ENCODE measurements at places on chromosomes 3 and 15.

- no peak for DNase-seq
These were observed 410.1 kb upstream of the DPH6 start for GRCh38 chr15:35956056-35956455.

DNA sequence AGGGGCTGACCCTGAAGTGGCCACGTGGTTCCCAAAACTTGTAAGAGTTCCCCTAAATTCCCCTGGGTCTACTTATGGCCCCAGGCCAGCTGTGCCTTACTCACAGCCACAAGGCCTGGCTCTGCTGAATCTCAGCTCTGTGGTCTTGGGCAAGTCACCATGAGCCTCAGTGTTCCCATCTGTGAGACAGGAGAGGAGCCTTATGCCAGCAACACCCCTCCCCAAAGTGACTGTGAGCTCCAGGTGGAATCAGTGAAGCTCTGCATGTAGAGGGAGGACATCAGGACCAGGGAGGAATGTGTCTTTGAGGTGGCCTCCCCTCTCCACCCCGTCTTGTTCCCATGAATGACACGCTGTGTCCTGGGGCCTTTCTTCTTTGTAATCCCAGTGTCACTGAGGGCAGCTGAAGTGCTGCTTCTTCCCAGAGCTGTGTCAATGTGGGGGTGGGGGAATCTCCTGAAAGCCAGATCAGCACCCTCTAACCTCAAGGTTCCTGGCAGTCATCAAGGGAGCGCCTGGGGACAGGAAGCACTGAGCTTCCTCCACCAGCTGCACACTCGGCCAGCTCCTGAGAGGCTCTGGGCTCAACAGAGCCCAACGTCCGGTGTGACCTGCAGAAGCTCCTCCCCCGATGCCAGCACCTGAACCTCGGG, 258.9 kb downstream of the UACA start:
- DNase-seq = peak; percentile 49

- no peak for DNase-seq
These were observed 160.4 kb upstream of the KCNH8 start for GRCh38 chr3:18987862-18988447.

DNA sequence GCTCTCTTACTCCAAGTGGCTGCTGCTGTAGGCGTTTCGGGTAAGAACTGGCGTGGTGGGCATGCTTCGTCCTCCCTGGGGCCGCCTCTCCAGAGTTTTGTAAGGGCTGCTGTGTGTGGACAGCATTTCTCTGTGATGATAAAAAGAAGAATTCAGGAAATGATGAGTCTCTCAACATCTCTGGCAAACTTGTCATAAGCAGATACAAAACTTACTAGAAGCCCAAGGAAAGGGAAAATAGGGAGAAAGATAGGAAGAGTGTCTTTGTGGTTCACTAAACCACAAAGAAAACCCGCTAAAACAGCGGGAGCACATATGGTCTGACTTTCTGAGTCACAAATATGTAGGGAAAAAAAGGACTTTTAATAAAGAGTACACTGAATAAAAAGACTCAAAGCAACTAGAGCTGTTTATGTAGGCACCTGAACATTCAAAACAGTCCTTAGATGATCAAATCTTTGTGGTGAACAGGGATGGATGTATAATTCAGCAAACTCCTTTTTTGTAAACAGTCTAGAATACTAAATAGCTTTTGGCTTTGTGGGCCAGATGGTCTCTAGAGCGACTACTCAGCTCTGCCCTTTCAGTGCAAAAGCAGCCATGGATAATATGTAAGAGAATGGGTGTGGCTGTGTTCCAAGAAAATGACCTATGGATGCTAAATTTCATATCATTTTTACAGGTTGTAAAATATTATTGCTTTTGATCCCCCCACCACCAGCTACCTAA, 60.4 kb upstream of the LMOD3 start:
- DNase-seq = no peak

- no peak for DNase-seq
These were observed 149.4 kb downstream of the LPP start for GRCh38 chr3:188303286-188303799.

GRCh38 chr3:66019896-66020295, 18.8 kb downstream of the MAGI1 start:
- DNase-seq = no peak

DNA sequence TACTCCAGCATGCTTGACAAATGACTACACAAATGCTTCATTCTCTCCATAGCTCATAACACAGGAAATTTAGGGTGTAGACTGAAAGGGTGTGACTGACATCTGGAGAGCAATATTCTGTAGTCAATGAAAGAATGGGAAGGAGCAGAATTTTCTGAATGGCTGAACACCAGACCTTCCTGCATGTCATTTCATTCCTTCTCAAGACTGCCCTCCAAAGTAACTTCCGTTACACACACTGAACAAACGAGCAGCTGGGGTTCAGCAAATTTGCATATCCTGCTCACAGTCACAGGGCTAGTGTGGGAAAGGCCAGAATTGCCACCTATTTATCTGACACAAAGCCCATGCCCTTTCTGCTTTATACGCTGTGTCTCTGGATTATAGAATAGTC, 325.0 kb upstream of the CFAP20DC start:
- no peak for DNase-seq

GRCh38 chr15:68289057-68289456, 11.5 kb downstream of the FEM1B start:
- no peak for DNase-seq

DNA sequence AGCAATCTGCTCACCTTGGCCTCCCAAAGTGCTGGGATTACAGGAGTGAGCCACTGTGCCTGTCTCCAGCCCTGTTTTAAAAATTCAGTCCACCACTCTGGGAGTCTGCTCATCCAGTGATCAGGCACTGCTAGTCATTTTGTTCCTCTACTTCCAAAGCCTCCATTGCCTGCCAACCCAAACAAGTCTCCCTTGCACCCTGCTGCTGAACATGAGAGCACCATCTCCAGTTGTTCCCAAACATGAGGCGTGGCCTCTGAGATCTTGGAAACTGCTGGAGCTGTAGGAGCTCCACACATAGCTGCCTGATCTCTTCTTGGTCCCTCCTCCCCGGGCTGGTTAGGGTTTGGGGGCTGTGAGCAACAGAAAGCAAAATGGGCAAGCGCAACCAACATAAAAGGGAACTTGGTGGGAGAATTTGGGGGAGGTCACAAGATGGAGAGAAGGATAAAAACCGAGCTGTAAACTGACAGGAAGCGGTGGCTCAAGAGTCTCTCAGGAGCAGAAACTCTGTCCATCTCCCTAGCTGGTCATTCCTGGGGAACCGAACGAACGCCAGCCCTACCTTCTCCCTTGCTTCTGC, 49.6 kb upstream of the TLE3 start:
- no peak for DNase-seq

DNA sequence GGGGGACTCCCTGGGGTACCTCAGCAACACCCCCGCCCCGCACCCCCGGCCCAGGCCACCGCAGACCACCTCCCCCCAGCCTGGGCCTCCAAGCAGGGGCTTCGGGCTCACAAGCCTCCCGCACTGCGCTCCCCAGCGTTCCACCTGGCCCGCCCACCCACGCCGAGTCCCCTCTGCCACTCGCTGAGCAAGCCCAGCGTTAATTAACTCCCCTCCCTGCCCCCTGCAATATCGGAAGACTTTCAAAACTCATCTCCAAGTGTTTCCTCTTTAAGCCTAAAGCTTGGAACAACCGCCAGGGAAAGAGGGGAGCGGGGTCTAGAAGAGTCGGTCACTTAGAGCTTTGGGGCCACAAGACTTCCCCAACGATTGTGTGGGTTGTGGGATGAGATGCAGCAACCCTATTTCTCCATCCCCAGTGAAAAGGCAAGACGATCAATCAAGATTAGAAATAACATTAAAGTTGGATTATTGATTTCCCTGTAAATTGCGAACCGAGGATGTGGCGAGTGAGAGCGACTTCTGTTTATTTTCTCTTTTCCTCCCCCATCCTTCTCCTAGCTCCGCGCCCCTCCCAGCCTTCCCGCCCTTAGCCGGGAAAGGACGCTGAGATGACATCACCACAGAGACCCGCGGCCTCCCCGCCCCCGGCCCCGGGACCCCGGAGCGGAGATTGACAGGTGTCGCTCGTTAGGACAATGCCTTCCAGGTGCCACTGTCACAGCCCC, 30.2 kb downstream of the NR2F2 start:
- no peak for DNase-seq

GRCh38 chr3:110568246-110568645, 503.4 kb upstream of the NECTIN3 start:
- no peak for DNase-seq

- DNase-seq = no peak
These were observed 105.6 kb upstream of the LRRN1 start for GRCh38 chr3:3693593-3693992.

DNA sequence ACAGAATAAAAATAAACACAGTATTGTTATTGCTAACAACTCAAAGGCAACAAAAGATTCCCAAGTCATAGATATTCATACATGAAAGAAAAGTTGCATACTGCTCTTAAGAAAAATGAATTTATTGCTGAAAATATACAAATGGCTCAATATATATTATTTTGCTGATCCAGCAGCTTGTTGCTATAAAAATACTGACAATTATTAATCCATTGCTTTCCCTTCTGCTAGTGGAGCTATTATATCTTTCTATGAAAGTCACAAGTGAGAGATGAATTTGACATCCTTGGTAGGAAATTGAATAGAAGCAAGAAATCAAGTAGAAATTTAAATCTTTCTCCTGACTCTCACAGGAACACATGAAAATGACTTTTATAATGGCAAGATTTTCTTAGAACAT, 179.2 kb upstream of the MBNL1 start:
- DNase-seq = no peak

GRCh38 chr3:64563751-64564150, 124.0 kb downstream of the ADAMTS9 start:
- DNase-seq = no peak

DNA sequence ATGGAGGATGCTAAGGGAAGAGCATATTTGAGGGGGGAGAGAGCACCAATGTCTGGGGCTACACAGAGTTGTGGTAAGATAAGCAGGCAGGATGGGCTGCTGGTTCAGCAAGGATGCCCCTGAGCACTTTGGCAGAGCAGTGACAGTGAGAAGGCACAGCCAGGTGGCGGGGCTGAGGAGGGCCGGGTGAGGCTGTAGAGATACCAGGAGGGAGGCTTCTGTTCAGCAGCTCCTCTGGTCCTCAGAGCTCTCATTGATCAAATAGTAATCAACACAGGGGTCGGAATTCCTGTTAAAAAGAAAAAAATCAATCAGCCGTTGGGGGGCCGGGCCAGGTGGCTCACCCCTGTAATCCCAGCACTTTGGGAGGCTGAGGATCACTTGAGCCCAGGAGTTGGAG, 11.5 kb upstream of the XIRP1 start:
- DNase-seq = no peak

GRCh38 chr3:155595371-155595770, 149.5 kb downstream of the PLCH1 start:
- no peak for DNase-seq

GRCh38 chr3:123767009-123767372, 117.1 kb downstream of the MYLK start:
- DNase-seq = no peak

DNA sequence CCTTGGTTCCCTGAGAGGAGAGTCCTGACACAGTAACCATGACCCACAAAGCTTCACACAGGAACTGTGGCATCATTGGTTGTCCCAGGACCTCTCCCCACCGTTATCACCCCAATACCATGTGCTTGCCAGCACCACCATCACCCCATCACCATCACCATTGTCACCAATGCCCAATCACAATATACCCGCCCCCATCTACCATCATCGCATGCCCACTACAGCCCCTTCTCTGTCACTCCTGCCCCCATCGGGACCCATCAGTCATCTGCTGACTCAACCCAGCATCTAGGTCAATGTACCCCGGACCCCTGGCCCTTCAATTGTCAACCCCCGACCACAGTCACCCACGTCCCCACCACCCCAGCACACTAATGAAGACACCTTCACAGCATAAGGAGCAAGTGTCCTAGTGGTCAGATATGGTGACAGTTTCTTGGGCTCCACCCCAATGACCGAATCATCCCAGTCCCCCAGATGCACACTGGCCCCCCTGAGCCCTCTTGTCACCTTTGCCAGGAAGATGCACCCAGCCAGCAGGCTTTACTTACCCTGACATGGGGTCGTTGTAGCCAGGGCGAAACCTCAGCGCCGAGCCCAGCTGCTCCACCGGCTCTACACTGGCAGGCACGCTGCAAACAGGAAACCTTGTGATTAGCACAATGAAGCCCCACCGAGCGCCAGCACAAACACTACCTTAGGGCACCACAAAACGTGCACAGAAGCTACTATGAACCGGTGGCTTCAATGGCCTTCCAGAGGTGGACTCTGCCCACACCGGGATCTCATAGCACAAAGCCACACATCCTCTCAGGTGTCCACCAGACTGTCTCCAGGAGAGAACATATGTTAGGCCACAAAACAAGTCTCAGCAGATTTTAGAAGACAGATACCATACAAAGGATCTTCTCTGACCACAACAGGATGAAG, 25.1 kb downstream of the SHISA5 start:
- peak; percentile 22 for DNase-seq

DNA sequence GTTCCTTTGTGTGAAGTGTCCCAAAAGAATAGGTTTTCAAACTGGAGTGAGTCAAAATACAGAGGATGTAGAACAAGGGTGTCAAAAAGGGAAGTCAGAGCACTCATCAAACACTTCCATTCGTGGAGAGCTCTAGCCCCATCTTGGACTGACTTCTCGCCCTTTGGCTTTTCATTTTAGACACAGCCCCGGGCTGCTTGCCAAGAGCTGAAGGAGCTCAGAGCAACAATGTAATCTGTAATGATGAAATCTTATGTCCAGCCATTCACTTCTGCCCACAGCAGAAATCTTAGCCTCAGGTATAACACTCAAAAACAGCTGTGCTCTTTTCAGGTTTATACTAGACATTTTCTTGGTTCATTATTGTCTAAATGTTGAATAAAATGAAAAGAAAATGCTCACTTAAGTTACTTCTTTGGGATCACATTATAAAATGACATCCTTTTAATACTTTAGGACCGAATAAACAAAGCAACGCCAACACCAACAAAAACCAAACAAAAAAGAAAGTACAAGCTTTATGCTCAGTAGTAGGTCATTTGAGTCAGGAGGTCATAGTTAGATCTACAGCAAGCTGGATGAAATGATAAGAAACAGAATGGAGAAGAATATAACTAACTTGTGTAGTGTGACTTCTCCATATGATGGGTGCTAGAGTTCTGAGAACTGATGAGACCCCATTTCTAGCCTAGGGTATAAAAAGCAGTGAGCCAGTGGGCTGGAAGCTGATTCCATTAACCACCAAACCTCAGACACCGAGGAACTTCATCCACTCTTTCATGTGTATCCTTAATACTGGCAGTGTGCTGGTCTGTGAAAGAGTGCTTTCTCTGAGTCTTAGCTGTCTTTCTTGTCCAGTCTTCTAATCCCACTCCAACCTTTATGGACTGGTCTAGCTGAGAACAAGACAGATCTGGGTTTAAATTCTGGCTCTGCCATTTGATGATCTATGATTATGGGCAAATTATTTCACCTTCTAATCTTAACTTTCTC, 131.8 kb upstream of the SLC7A14 start:
- DNase-seq = no peak

All from NK-92 treated with Interleukin-12 subunit alpha and Interleukin-12 subunit beta, amount 100 ng/mL, for 24 hours (cell line).